ENCODE measurements at places on chromosomes 1 and 21. TPM values are rescaled to one million over a fixed set of nuclear protein-coding genes. Genes with fewer than 3 reads are reported as not detected.

CFAP107 gene
- not detected for total RNA-seq

OR2M3 gene
- total RNA-seq = not detected

EFHD2 gene
- 71.5 TPM for total RNA-seq

SLC35F3 gene
- total RNA-seq = 0.56 TPM

LCA5L gene
- total RNA-seq = 0.42 TPM

GBP4 gene
- 0.07 TPM for total RNA-seq

KCNA10 gene
- total RNA-seq = not detected

PGBD5 gene
- 4.2 TPM for total RNA-seq

CALML6 gene
- 0.14 TPM for total RNA-seq

PRKACB gene
- 12.3 TPM for total RNA-seq

GNG4 gene
- 0.05 TPM for total RNA-seq

FLG gene
- 1.3 TPM for total RNA-seq

KIF2C gene
- total RNA-seq = 38.5 TPM

NUP210L gene
- total RNA-seq = not detected

PPFIA4 gene
- total RNA-seq = 2.6 TPM

Data from airway epithelial cell (primary cell).